ENCODE measurements at places on chromosomes 16 and 17.

DNA sequence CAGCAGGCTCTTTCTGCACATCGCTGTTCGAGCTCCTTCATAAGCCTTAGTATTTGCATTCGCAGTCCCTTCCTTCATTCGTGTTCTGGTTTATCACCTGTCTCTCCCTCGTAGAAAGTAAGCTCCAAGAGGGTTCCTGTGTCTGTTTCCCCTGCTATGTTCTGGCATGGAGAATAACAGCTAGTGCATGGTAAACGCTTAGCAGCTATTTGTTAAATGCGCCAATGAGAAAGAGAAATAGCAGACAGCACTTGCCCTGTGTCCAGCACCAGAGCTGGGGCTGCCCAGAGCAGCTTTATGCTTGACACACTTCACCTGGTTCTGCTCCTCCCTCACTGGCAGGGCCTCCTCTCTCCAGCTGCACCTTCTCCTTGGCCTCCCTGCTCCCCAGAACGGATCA lies 5.5 kb downstream of the ZNF688 start:
- no peak for DNase-seq

DNA sequence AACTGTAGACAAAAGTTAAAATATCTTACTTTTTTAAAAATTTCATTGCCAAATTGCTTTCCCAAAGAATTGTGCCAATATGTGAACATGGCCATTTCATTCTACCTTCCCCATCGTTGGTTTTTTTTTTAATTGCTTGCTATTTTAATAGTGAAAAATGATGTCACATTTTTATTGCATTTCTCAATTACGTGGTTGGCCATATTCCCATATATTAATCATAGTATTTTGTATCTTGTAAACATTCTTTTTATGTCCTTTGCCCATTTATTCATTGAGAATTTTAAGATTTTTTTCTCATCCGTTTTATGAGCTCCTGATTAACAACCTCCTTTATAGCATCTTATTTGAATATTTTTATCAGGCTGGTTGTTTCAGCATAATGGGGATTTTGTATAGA lies 7.2 kb downstream of the OMG start:
- DNase-seq, result no peak

- DNase-seq, result no peak
These were observed 2.6 kb downstream of the ZCCHC14 start for GRCh38 chr16:87490096-87490798.

- DNase-seq, result no peak
These were observed 10.6 kb downstream of the NAA60 start for GRCh38 chr16:3454093-3454492.

DNA sequence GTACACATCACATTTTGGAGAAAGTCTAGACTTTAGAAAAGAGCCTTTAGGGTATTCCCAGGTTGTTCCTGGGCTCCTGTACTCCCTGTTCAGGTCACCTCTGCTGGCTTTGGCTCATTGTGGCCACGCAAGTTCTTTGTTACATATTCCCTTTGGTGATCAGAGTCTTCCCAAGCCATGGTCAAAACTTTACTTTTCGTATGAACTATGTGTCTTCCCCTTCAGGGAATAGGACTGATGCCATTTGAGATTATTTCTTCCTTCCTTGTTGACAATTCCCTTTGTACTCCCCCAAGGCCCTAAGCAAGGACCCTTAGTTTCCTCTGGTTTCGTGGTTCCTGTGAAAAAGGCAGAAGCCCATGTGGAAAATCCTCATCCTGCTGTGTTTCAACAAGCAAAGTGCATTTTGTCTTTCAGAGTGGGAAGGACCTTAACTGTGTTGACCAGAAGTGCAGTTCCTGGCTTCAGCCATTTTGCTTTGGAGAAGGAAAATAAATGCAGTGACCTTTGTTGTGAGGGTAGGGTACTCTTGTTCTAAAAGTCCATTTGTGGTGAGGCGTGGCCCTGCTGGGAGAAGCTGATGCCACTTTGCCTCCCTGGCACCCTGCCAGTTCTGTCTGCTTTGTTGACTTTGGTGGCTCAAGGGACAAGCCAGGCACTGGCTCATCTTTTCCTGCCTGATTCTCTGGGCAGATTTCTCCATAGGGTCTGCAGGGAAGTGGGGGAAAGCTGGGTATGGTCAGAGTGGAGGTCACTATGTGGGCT lies 55.1 kb downstream of the ZNRF1 start:
- no peak for DNase-seq

DNA sequence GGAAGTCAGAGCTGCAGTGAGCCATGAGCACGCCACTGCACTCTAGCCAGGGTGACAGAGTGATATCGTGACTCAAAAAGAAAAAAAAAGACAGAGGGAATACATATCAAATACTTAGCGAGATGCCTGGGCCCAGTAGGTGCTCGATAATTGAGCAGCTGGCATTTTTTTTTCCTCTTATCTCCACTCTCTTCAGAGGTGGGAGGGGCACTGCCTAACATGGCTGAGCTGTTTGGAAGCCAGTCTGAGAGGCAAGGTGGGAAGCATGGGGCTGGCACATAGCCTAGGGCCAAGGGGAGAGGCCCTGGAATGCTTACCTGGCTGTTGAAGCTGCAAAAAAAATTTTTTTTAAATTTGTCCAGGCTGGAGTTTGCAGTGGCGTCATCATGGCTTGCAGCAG lies 38.4 kb downstream of the HIC1 start:
- no peak for DNase-seq

DNA sequence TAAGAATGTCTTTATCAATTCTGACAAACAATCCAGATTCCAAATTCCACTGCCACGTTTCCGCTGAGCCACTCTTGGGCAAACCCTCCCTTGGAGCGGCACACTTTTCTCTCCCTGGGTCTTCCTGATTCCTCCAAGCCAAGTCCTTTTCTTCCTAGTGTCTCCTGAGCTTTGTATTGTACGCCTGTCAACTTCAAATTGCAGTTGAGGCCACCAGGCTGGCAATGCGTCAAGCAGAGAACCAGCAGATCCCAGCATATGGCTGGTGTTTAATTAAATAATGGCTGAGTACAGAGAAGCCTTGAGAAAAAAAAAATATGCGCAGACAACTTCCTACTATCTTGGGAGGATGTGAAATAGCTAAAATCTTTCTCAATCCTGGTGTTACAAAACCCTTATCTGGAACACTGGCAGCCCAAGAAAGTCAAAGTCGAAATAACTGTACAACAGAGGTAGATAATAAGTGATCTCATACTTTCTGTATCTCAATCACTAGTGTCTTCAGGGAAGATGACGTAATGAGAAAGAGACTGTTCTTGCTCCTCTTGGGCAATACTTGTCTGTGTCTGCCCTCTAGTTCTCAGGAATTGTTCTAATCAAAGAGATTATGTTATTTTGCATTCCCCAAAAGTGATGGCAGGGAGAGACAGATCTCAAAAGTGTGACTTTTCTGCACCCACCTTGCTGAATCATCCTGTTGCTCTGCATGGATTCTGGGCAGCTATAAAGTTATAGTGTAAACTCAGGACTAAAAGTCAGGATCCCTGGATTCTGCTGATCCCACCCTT lies 15.0 kb downstream of the SMIM36 start:
- DNase-seq, result no peak

DNA sequence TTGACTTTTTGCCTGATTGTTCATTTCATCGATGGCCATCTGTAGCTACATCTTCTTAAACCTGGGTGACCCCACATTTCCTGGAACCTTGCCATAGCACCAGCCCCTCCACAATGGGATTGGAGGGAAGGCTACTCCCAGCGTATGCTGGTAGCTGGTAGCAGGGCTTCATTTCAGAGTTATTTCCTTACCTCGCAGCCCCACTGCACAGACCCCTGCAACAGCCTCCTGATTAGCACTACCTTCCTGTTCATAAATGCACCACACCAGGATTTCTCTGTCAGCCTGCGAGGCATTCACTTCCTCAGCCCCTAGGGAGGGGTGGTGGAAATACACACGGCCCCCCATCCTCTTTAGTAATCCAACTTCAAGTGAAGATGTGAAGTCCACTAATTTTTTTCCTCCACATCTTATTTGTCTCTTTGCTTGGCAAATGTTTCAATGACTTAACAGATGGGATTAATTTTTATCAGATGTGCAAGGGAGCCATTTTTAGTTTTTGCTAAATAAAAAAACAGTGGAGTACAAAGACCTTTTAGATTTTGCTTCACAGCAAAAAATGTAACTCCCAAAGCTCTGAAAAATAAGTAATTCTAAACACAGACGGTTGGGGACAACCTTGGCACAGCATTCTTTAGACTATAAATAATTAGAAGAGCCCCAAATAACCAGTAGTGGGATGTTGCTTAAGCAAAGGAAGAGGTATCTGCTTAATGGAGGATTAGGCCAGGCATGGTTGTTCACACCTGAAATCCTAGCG lies 76.6 kb downstream of the CLEC16A start:
- DNase-seq, result no peak

DNA sequence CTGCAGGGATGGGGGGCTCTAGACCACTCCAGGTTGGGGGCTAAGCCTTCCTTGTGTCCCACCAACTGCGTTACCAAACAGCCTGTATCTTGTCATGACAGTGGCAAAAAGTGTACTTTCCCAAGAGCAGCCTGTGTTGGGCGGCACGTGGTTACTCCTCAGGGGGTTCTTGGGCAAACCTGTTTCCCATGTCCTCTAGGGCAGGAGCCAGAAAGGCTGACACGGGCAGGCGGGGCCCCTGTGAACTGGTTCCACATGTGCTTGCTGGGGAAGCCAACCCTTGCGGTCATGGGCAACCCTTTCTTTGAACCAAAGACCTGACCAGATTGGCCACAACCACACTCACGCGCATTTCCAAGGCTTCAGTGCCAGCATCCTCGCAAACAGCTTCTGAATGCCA lies 228.5 kb downstream of the RBFOX3 start:
- no peak for DNase-seq

DNA sequence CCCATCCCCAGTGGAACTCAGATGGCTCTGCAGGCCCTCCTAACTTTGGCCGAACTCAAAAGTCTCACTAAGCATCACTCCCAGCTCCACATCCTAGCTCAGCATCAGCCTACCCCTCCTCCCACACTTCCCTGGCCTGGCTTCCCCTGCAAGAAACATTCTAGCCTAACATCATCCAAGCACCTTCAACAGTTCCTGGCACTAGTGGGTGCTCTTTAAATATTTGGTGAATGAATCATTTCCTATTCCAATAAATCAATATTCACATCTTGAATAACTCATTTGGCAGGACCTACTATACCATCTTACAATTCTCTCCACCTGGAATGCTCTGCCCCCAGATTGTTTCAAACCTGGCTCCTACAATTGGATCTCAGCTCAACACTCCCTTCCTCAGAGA lies 11.0 kb upstream of the BBS2 start:
- DNase-seq, result no peak

- DNase-seq, result no peak
These were observed 26.4 kb downstream of the SMYD4 start for GRCh38 chr17:1803280-1803679.

DNA sequence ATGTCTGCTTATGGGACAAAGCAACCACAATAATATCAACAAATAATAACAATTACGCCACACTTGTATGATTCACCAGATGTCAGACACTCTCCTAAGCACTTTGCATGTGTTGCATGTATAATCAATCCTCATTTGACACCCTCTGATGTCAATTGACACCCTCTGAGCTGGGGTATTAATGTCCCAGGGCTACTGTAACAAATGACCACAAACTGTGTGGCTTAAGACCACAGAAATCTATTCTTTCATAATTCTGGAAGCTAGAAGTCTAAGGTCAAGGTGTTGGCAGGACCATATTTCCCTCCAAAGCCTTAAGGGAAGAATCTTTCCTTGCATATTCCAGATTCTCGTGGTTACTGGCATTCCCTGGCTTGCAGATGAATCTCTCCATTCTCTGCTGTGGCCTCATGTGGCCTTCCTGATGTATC lies 112.7 kb downstream of the NPIPB5 start:
- no peak for DNase-seq

DNA sequence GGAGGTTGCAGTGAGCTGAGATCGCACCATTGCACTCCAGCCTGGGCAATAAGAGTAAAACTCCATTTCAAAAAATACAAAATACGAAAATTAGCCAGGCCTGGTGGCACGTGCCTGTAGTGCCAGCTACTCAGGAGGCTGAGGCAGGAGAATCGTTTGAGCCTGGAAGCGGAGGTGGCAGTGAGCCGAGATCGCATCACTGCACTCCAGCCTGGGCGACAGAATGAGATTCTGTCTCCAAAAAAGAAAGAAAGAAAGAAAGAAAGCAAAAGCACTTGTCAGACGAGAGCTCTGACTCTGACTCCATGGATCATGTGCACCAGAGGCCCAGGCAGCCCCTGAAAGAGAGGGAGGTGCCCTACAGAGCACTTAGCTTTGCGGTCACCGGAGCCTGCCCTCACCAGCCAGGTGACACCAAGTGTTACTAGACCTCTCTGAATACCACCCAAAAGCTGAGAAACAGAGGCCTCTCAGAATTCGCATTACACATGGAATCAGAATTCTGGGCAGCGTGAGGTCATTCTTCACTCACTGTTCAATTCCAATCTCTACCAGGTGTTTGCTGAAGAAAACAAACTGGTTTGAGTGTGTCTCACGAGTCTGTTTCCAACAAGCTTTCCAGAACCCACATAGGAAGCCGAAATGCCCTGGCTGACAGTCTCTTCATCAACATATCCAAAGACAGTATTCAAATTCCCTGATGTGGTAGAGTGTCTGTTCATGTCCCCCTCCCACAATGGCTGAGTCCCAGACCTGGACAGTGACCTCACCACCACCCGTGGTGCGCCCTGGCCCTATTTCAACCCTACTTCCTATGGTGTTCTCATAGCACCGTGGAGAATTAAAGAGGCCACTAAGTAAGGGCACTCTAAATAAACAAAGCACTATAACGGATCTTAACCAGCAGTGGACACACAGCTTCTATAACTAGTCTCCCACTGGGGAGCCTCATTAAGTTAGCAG lies 1.5 kb downstream of the FLCN start:
- peak; percentile 15 for DNase-seq

GRCh38 chr17:79019632-79020584 lies 4.1 kb upstream of the C1QTNF1 start:
- peak; percentile 58 for DNase-seq

DNA sequence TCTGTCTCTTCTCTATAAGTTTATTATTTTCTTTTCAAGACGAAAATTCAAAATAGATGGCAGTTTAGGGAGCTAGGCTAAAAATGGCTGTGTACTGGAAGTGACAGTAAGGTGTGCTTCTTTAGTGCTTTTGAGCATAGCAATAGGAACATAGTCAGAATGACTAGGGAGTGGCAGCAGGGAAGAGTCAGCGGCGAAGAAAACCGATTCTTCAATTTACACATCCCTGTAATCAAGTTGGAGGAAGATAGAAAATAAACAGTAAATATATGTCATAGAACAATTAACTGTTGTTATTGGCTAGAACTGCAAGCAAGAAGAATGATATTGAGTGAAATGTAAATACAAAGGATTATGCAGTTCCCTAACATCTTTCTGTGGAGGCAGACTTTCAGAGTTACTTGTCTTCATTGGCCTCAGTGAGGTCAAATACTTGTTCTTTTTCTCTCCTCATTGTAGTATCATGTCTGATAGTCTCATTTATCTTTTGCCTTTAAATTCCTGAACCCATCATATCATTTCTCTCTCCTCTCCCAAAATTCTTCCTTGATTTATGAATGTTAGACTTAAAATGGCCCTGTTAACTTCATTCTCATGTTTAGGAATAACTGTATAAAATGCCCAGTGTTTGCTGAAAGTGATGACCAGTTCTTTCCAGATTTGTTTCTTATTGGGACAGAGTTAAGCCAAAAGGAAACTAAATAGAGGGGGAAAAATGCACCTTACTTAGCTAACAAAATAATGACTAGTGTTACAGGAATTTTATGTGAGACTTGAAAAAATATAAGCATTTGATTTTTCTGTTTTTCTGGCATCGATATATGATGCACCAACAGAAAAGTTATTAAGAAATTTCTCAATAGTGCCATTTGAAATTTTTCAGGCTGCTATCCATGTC lies 211.4 kb downstream of the BCAS3 start:
- DNase-seq, result no peak

- DNase-seq, result no peak
These were observed 38.1 kb upstream of the VPS4A start for GRCh38 chr16:69273009-69273408.

- DNase-seq, result no peak
These were observed 87.3 kb downstream of the RPA1 start for GRCh38 chr17:1916963-1917715.
